NCI-H2171 (cell line): ENCODE measurements at places on chromosomes 7 and 10.

- no peak for DNase-seq
Measured at GRCh38 chr7:50146692-50147091, 53.6 kb upstream of the ZPBP start.

DNA sequence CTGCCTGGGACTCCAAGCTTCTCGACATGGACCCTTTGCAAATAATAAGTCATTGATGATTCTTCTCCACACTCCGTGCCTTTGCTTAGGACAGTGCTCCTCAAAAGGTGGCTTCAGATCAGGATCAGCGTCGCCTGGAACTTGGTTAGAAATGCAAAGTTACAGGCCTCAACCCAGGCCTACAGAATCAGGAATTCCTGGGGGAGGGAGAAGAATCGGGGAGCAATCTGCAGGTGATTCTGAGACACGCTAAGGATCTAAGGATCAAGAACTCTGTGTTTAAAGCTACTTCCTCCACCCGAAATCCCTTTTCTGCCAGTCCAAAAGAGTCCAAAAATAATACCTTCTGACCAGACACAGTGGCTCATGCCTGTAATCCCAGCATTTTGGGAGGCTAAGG, 78.1 kb downstream of the C10orf105 start:
- no peak for DNase-seq

DNA sequence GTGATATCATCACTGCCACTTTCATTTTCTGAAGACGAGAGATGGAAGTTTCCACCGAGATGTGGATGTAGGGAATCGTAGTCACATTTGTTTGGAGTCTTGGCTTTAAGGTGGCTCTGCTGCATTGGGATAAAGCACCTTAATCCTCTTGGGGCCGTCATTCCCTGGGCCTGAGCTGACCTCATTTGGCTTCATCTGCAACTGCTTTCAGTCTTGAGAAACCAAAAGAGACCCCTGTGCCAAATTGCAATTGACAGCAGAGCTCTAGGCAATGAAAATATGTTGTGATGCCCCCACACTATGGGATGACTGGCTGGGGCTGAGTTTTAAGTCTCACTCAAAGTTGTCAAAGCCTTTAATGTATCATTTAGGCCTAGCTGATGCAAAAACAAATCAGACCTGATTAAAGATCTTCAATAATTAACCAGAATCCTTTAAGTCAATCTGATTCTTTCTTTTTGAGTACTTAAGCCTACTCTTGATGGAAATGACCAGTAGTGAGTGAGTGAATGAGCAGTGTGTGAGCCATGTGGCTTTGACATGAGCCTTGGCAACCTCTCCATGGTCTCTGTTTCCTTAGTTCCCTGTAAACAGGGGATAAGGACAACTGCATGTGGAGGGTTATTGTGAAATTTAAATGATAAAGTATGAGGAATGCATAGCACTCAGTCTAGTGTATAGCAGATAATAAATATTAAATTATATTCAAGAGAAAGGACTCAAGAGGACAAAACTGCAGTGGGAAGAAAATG, 155.0 kb downstream of the BMPER start:
- DNase-seq, result no peak

- DNase-seq, result peak; percentile 52
Measured at GRCh38 chr10:99394256-99394655, 36.2 kb downstream of the GOT1 start.

GRCh38 chr10:15168291-15168785, at the start of gene NMT2:
NMT2 (minus strand) TSS chr10:15168693; CDS start chr10:15168612, 81 bp downstream.
- DNase-seq, result peak; percentile 79

- DNase-seq, result no peak
Measured at GRCh38 chr7:45076946-45077345, 11.8 kb downstream of the NACAD start.

GRCh38 chr7:96266580-96266979, 55.3 kb downstream of the SLC25A13 start:
- no peak for DNase-seq

GRCh38 chr7:27168265-27168947, 3.1 kb upstream of the HOXA9 start:
- peak; percentile 51 for DNase-seq

GRCh38 chr7:50544992-50545391, 20.2 kb downstream of the DDC start:
- DNase-seq, result no peak

- DNase-seq, result no peak
Measured at GRCh38 chr7:151924001-151924400, 32.2 kb upstream of the GALNTL5 start.

- DNase-seq, result no peak
Measured at GRCh38 chr10:43078986-43079273, 2.1 kb downstream of the RET start.

GRCh38 chr10:24383681-24384106, 174.8 kb downstream of the KIAA1217 start:
- peak; percentile 65 for DNase-seq

- DNase-seq, result no peak
Measured at GRCh38 chr7:152871678-152872060, 112.1 kb downstream of the ACTR3B start.

- no peak for DNase-seq
Measured at GRCh38 chr7:79376299-79377025, 77.0 kb downstream of the MAGI2 start.

GRCh38 chr10:89684604-89685003, 16.8 kb upstream of the KIF20B start:
- DNase-seq, result no peak

GRCh38 chr10:130489891-130490290, 353.7 kb downstream of the GLRX3 start:
- no peak for DNase-seq

DNA sequence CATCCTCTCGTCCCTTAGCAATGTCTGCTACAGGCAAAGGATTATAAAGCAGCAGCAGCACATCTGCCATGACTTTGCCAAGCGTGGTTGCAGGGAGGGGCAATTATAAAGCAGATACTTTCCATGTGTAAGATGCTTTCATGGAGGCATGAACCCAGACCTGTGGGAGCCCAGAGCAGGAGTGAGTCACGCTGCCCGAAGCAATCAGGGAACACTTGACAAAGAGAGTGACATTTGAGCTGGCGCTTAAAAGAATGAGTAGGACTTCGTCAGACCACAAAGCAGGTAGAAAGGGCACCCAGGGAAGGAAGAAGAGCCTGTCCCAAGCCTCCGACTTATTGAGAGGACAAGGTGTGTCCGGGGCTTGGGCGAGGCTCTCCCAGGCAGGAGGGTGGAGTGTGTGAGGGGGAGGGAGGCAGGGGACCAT, 147.2 kb downstream of the MYOF start:
- DNase-seq, result no peak

DNA sequence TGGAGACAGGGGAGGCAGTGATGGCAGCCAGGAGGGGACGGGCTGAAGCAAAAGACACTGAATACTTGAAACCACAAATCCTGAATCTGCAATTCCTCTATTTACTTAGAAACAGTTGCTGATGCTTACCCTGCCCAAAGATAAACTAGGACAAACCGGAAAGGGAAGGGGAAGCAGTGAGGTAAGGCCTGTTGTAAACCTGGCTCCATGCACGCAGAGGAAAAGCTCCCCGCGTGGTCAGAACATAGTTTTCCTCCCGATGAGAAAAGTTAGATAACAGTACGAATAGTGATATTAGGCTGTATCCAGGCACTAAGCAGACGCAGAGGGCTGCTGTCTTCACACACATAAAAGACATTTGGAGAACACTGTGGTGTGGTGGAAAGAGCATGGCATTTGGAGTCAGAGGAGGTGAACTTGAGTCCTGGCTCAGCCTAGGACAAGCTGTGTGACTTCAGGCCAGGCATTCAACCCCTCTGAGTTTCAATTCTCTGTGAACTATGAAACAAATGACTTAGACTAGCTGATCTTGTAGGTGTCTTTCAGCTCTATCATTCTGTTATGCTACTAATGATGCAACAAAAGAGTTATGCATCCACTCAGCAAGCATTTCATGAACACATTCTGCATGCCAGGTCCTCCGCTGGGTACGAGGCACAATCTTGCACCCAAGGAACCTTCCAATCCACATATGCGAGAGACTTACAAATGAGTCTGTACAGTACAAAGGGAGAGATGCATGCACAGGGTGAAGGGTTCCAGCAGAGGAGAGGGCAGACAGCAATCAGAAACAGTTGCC, 80.9 kb downstream of the SORBS1 start:
- no peak for DNase-seq

GRCh38 chr7:55086413-55087201, 67.8 kb downstream of the EGFR start:
- DNase-seq, result peak; percentile 34

DNA sequence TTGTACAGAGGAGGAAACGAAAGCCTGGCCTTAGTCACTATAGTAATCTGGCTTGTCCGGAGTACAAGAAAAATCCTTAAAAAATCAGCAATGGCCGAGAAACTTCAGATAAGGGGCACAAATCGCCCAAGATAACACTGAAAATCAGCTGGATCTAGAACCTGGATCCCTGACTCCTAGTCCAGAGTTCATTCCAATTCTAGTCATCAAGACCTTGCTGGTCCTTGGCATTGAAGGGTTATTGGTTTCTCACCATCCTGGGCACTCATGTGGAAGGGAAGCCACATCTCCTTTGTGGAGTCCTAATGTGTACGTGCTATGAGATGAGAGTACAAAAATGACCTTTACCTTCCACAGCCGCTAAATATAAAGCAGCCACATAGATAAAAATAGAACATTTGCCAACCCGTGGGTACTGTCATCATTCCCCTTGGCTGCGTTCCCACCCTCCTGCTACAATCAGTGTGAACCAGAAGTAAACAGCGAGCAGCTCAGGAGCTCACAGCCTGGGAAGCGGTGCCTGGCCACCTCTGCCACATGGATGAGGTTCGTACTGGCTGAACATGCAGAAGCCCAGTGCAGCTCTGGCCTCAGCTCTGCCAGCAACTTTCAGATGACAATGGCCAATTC, 116.0 kb upstream of the PDLIM1 start:
- peak; percentile 41 for DNase-seq

- no peak for DNase-seq
Measured at GRCh38 chr7:1445341-1445740, 13.9 kb downstream of the MICALL2 start.

DNA sequence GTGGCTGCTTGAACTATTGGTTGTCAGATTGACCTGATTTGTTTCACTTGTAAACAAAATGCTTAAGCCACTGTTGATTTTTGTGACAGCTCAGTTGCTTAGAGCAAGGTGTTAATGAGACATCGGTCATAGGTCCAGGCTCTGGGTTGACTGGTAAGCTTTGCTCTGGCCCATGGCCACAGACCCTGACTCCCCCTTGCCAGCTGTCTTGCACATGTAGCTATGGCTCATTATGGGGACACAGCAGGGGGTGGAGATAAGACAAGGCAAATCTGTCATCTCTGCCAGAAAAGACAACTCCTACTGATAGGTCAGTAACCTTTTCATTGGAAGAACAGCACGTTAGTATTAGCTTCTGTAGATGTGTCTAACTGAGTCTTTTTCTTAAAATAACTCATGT, 95.3 kb downstream of the KAT6B start:
- no peak for DNase-seq

GRCh38 chr10:117175901-117176534, 21.3 kb upstream of the KCNK18 start:
- DNase-seq, result peak; percentile 45

GRCh38 chr7:70505886-70506285, 626.1 kb upstream of the GALNT17 start:
- DNase-seq, result peak; percentile 78

GRCh38 chr10:23325132-23325531, 19.5 kb downstream of the C10orf67 start:
- DNase-seq, result no peak

DNA sequence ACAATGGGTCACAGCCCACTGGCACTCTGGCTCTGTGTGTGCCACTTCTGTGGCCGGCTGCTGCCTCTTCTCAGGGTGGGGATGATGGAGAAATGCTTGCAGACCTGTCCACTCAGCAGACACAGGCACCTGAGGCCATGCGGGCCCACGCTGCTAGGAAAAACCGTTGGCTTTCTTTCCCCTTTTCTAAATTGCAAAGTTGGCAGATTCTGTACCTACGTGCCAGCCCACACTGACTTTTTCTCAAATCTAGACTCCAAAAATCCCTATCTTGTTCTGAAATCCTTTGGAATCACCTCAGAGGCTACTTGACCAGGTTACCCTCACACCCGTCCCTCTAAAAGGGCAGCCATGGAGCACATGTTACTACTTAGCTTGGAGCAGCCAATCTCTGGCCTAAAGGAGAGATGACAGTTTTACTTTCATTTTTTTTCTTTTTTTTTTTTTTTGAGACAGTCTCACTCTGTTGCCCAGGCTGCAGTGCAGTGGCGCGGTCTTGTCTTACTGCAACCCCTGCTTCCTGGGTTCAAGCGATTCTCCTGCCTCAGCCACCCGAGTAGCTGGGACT, 99.4 kb downstream of the RNF216 start:
- DNase-seq, result no peak

GRCh38 chr10:103441611-103442010, 10.6 kb downstream of the CALHM2 start:
- DNase-seq, result no peak

GRCh38 chr7:95780665-95781064, 8.3 kb downstream of the DYNC1I1 start:
- no peak for DNase-seq

DNA sequence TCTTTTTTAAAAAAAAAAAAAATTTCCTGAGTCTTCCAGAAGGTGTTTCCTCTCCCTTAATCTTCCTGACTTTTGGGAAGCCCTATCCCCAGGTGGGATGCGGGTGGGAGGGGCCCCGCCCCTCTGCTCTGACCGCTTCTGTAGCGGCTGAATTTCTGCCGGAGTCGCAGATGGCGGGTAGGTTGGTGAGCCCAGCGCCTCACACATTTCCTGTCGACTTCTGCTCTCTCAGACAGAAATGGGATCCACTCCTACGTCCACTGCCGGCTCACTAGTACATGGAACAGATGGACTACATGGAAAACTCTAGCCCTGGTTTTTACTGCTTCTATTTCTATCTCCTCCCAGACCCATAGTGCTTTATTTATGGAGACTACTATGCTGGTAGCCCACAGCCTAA, 90.9 kb downstream of the NEUROD6 start:
- DNase-seq, result no peak
